ENCODE measurements at places on chromosomes 16 and 17.

DNA sequence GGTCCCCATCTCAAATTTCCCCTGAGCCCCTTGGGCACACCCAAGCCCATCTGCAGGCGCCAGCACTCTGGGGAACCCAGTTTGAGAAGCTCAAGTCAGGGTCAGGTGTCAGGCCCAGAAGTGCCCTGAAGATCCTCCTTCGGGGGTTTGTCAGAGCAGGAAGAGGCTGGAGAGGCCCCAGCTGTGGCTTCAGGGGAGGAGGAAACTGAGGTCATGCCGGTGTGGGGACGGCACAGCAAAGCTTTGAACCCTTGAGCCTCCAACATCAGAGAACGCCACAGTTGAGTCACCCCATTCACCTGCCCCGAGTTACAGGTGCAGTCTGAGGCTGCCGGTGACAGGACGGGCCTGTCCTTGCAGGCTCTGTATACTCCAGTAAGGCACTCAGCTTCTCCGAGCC, 140.2 kb upstream of the CIBAR2 start:
- no peak for DNase-seq

DNA sequence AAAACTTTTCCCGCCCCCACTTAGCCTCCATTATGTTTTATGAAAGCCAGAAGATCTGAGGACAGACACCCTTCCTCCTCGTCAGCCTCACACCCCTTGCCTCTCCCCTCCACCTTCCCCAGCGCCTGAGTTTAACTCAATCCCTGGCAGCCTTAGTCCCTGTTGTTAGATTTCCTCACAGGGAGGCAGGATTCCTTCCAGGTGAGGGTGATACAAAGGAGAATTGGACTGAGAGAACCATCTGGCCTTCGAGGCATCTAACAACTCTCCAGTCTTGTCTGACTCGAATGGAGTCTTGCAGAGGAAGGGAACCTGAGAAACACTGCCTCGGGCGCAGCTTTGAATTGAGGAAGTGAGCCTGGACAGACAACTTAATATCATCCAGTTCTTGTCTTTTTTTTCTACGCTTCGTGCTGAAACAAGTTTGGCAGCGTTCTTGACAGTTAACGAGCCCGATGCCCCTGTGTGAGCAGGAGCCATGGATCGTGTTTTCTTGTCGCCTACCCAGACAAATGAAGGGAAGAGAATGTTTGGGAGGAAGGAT, 1.3 kb upstream of the ZNF768 start:
- no peak for DNase-seq

GRCh38 chr16:85984231-85984880, 85.4 kb downstream of the IRF8 start:
- DNase-seq = no peak

GRCh38 chr17:38604479-38605403, 1.0 kb downstream of the SRCIN1 start:
- no peak for DNase-seq

- DNase-seq = no peak
Observed at GRCh38 chr17:77886387-77886728, 72.1 kb upstream of the TNRC6C start.

DNA sequence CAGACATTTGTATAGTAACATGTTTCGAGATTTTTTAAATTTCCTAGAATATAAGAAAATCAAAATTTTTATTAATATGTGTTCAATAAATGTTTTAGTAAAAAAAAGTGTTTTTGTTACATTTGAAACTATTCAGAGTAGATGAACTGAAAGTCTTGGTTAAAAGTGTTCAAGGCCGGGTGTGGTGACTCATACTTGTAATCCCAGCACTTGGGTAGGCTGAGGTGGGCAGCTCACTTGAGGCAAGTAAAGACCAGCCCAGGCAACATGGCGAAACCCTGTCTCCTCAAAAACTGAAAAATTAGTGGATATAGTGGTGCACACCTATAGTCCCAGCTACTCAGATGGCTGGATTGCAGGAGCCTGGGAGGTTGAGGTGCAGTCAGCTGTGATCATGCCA, 16.8 kb upstream of the PHKG2 start:
- no peak for DNase-seq

DNA sequence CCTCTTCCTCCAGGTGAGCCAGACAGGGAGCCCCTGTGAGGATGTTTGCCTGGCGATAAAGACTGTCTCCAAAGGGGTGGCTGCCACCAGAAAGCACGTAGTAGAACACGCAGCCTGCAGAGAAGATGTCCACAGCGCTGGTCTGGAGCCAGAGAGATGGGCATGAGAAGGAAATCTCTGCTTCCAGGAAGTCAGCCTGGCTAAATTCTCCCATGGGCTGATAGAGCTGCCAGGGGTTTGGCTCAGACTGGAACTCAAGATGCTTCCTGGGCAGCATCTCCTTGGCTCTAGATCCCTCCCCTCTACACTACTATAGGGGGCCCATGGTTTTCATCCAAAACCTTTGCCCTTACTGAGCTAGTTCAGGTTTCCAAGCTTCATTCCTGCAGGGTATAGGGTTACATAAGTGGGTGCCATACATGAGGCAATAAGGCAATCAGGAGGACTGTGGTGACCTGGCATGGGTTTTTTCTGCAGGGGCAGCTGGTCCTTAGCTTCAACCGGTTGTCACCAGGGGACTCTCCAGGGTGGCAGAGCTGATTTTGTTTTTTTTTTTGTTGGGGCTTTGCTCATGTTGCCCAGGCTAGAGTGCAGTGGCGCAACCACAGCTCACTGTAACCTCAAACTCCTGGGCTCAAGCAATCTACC, 13.6 kb downstream of the PLK1 start:
- no peak for DNase-seq
